Adrenal gland (tissue), 19 donors: ENCODE measurements at places on chromosomes 2 and 18. TPM values are rescaled to one million over a fixed set of nuclear protein-coding genes. Genes with fewer than 3 reads are reported as not detected.

NEURL3 gene
- total RNA-seq: 0.11 TPM

OR6B2 gene
- total RNA-seq: not detected

ASB3 gene
- total RNA-seq: 24.8 TPM

CHRND gene
- total RNA-seq: not detected

ITGA6 gene
- 7.4 TPM for total RNA-seq

REG3A gene
- total RNA-seq: 0.88 TPM

BABAM2 gene
- 700 TPM for total RNA-seq
